ENCODE measurements at places on chromosomes 3 and 15.

- no peak for DNase-seq
Measured at GRCh38 chr15:55319537-55320237, 665 bp downstream of the PIGB start.

DNA sequence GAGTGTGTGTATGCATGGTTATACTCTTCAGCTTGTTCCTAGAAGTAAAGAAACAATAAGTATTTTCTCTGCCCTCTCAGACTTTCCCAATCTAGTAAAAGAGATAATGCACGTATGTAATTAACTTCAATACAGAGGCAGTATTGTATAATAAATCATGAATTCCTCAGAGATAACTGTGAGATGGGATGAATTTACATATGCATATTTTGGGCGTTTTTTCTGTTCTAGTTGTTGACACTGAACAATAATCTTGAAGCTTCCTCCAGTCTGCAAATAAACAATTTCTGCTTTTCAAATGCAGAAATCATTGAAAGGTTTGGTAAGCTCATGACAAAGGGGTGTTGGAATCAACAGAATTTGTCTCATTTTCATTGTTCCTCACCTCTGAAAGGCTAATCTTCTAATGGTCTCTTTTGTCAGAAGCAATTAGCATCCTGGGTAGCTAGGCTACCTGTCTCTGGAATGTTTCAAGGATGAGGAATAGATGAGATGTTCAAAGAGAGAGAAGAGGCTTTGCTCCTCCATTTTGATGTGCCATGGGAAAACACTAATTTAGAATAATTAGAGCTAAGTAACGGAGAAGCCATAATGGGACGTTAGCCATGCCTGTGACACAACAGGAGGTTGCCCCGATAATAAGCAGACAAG, 43.3 kb upstream of the SIAH2 start:
- no peak for DNase-seq

GRCh38 chr3:152403632-152404066, 134.9 kb downstream of the MBNL1 start:
- DNase-seq = no peak

GRCh38 chr3:168828536-168828935, 732.8 kb upstream of the GOLIM4 start:
- no peak for DNase-seq

- DNase-seq = no peak
Measured at GRCh38 chr3:161568671-161569070, 72.1 kb downstream of the OTOL1 start.

DNA sequence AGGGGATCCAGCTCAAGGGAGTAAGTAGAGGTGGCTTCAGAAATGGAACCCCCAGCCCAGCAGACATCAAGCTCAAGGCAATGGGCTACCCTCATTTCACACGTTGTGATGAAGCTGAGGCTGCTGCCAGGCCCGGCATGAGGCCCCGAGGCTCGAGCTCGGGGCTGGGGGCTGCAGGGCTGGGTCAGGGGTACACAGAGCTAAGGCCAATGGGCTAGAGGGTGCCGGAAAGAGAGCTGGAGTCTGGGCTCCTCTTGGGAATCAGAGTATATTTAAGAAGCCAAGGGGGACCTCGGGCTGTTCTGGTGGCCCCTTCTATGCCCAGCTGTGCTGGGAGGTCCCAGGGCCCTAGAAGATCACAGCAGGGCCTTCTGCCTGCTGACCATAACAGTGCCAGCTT, 7.4 kb downstream of the PRSS50 start:
- no peak for DNase-seq

DNA sequence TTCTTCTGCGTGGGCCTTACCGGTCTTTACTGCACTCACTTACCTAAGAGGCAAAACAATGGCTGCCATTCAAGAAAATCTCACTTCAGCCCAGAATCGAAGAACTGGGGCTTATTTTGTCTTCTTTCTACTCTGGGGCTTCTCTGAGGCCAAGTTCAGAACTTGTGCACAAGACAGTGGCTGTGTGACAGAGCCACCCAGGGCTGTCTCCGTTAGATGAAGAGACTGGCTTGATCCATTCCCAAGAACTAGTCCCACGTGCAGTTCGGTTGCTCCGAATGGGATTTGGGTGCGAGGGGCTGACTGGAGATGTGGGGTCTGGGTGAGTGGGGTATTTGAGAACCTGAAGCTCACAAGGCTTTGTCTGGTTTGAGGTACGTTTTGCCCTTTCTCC, 795 bp upstream of the TCF12 start:
- no peak for DNase-seq

GRCh38 chr3:89297199-89297598, 189.8 kb downstream of the EPHA3 start:
- DNase-seq = no peak

DNA sequence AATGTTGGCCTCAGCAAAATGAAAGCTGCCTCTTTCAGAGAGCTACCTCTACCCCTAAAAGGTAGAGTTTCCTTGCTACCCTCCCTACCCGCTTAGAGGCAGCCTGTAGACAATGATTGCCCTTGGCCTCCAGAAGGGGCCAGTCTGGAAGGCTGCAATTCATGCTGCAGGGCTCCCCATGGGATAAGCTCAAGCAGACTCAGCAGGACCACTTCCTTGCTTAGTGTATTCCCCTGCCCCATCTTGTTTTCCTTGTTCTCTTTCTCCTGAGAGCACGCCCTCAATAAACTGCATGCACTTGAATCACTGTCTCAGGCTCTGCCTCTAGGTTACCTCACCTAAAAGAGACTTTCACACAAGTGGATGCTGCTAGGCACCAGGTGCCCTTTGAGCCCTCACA, 134.0 kb upstream of the CTNNB1 start:
- DNase-seq = no peak

GRCh38 chr3:25486932-25487331, 58.9 kb downstream of the RARB start:
- DNase-seq = no peak

- DNase-seq = no peak
Measured at GRCh38 chr15:35470441-35470840, 75.5 kb downstream of the DPH6 start.

GRCh38 chr3:120114376-120114775, 20.1 kb upstream of the GSK3B start:
- DNase-seq = no peak

Data from activated T-helper 9 cell treated with anti-CD3 and anti-CD28 coated beads, Interleukin-2, amount 50 U/mL, for 16 hours (primary cell).